ENCODE measurements at places on chromosomes 4 and X.

- no peaks in the 10 kb centered on the region for H3K4me1 ChIP-seq
- no peak overlapping the region for H3K27ac ChIP-seq
- no peak for DNase-seq
- H3K27me3 ChIP-seq: no peaks in the 10 kb centered on the region
- no peaks in the 10 kb centered on the region for H3K36me3 ChIP-seq
- H3K4me3 ChIP-seq: no peak overlapping the region
Measured at GRCh38 chr4:138775890-138776289, 239.7 kb upstream of the NOCT start.

GRCh38 chr4:38367642-38368174 lies 296.3 kb upstream of the KLF3 start:
- H3K4me3 ChIP-seq: no peak overlapping the region
- no peaks in the 10 kb centered on the region for H3K27me3 ChIP-seq
- H3K36me3 ChIP-seq: no peaks in the 10 kb centered on the region
- no peaks in the 10 kb centered on the region for H3K4me1 ChIP-seq

DNA sequence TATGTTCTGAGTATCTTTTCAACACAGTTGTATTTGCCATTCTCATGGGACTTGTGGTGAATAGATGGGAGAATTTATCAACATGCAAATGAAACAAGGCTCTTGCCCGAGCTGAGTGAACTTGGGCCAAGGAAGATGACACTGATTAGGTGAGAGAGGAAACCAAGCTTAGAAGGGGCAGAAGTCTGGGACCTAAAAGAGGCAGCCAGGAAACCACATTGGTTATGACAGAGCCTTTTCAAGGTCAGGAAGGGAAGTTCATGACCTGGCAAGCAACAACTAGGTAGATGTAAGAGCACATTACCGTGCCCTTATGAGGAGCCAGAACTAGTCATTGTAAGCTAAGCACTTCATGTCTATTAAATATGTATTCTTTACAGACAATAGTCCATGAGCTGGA lies 590.3 kb downstream of the PACRGL start:
- H3K27me3 ChIP-seq: no peaks in the 10 kb centered on the region
- no peak overlapping the region for H3K27ac ChIP-seq
- no peak for DNase-seq
- no peaks in the 10 kb centered on the region for H3K4me1 ChIP-seq
- H3K36me3 ChIP-seq: no peaks in the 10 kb centered on the region
- no peak overlapping the region for H3K4me3 ChIP-seq

DNA sequence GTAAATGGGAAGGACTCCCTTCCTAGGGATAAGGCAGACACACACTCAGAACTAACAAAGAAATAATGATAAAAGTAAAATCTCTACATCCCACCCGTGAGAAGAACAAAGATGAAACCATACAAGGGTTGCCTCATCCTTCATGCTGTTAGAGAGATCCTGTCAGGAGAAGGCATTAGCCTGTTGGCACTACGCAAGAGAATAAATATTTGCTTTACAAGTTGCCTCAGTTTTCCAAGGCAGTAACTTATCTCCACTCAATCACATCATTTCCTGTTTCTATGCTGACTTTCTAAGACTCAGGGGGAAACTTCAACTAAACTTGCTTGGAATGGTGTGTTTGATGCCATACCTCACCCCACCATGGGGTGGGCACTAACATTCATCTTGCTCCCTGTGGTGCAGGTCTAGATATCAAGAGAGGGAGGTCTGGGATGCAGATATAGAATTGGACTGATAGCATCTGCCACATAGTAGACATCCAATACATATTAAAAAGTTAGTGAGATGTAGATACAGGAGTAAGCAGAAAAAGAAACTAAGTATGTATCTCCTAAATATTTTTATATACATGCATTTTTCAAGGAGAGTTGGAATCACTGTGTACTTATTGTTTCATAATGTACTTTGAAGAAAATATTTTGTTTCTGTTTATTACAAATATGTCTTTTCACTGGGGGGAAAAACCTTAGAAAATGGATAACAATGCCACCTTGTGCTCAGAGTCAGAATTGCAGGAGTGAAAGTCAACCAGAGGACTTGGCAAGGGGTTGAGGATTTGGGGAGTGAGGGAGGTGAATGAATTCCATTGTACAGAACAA lies 57.2 kb upstream of the BEX4 start:
- no peaks in the 10 kb centered on the region for H3K4me1 ChIP-seq
- H3K27me3 ChIP-seq: no peaks in the 10 kb centered on the region
- no peak overlapping the region for H3K27ac ChIP-seq
- no peak overlapping the region for H3K4me3 ChIP-seq
- no peak for DNase-seq

DNA sequence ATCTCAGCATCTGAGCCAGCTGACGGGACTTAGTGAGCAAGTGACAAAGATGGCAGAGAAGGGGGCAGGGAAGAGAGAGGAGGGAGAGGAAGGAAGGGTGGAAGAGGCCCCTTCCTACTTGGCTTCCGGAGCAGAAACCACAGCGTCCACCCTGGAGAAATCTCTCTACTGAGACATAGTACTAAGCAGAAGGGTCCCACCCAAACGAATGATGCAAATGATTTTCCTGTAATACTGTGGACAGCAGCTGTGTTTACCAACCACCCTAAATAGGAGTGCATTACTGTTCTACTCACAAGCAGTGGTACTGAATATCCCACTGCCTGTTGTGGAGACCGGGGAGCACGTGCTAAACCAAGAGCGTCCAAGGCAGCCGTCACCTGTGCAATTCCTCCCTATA lies 29.4 kb downstream of the DTHD1 start:
- H3K4me1 ChIP-seq: peaks cover 63% of the 10 kb centered on the region
- peak overlapping the region; percentile 63 for H3K27ac ChIP-seq
- DNase-seq: no peak
- no peaks in the 10 kb centered on the region for H3K27me3 ChIP-seq

DNA sequence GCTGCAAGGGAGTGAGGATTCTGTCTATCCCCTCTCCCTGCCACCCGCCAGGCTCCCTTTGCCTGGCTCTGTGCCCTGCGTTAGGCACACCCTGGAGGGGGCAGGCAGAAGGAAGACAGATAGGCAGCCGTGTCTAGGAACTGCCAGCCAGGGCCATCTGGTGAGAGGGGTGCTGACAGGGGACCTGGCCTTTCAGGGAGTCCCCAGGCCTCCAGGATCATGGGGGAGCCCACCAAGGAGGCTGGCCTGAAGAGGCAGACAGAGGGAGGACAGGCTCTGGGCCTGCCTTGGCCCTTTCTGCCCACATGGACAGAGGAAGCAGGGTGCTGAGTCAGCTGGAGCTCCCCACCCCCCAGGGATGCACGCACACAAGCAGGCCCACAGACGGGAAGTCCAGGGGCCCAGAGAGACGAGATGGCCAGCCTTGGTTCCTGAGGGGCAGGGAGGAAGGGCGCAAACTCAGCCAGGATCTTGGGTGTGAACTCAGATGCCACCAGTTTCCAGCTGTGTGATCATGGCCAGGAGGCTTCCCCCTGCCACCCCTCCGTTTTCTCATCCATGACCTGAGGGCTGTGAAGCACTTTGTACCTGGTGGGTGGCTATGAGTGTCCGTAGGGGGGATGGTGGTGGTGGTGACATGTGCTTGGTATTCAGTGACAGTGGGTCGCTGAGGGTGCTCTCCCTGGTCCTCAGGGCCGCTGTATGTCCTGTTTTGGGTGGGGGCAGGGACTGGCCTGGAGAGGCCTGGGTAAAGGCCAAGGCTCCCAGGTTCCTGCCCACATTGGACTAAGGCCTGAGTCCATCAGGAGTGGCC lies 1.8 kb downstream of the SH3BP2 start:
- H3K27ac ChIP-seq: no peak overlapping the region
- H3K36me3 ChIP-seq: no peaks in the 10 kb centered on the region
- H3K4me3 ChIP-seq: peak overlapping the region; percentile 87
- no peak for DNase-seq
- H3K27me3 ChIP-seq: no peaks in the 10 kb centered on the region

- H3K27me3 ChIP-seq: no peaks in the 10 kb centered on the region
- H3K4me3 ChIP-seq: peak overlapping the region; percentile 48
- DNase-seq: no peak
- H3K36me3 ChIP-seq: no peaks in the 10 kb centered on the region
- peaks cover 13% of the 10 kb centered on the region for H3K4me1 ChIP-seq
Measured at GRCh38 chr4:113316879-113317278, 267.4 kb downstream of the ANK2 start.

DNA sequence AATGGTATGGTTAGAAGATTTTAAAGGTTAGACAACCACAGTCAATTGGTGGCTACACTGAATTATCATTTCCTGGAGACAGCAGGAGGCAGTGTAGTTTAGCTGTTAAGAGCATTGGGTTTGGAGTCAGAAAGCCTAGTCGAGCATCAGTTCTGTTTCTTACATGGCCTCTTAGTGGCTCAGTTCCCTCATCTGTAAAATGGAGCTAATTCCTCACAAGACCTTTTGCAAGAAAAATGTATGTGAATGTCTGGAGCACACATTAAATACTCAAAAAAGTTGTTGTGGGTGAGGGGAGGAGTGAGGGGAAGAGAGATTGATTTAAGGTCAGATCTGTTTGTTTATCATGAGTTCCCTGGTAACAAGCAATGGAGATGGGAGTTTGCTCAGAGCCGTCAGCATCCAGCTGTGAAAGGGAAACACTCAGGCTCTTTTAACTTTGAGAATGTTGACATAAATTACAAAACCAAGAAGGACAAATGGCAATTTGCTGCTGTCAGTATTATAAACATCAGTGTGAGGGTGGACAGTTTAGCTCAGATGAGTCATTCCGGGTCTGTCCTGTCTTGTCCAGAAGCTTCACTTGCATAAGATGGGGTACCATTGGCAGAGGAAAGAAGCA lies 98.2 kb upstream of the PGRMC2 start:
- H3K4me3 ChIP-seq: no peak overlapping the region
- no peaks in the 10 kb centered on the region for H3K27me3 ChIP-seq
- no peaks in the 10 kb centered on the region for H3K4me1 ChIP-seq
- no peak for DNase-seq
- H3K36me3 ChIP-seq: no peaks in the 10 kb centered on the region
- H3K27ac ChIP-seq: no peak overlapping the region

DNA sequence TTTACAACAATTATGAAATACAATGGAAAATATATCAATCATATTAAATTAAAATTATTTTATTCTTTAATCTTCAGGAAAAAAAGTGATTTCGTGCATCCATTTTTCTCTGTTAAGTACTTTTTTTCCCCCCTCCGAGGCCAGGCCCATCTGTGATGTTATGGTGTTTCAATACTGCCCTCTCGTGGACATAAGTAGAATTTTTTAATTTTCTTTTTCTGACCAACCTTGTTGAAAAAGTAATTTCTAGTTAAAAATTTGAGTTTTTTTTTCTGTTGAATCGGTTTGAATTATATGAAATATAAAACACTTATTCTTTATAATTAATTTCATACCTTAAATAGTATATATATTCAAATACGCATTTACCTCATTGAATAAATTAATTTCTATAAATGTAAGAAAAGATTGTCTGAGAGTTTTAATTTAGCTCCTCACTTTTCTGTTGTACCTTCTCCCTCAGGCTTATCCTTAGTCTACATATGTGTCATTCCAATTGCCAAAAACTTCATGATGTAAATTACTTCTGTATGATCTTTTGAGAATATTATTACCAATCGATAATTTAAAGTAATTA lies 175.8 kb upstream of the TECRL start:
- no peaks in the 10 kb centered on the region for H3K27me3 ChIP-seq
- no peak overlapping the region for H3K27ac ChIP-seq
- no peaks in the 10 kb centered on the region for H3K36me3 ChIP-seq
- H3K4me1 ChIP-seq: no peaks in the 10 kb centered on the region
- H3K4me3 ChIP-seq: no peak overlapping the region
